ENCODE measurements at places on chromosomes 5 and 9. TPM values are rescaled to one million over a fixed set of nuclear protein-coding genes. Genes with fewer than 3 reads are reported as not detected.

DNA sequence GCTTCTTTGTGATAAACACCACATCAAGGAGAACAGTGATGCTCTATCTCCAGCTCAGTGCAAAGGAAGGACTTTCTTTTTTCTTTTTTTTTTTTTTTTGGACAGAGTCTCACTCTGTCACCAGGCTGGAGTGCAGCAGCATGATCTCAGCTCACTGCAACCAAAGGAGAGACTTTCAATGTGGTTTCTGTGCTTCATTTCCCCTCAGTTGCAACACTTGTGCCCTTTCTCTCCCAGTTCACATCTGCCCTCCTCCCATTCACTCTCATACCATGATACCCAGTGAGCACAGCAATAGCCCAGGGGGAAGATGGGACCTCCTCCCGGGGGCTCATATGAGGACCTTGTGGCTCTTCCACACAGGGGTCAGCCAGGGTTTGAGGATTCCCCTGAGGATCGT is 110.0 kb downstream of the MTRR start:
- H3K27me3 ChIP-seq = no peaks in the 10 kb centered on the region
- H3K4me3 ChIP-seq = no peak overlapping the region
- no peaks in the 10 kb centered on the region for H3K4me1 ChIP-seq

DNA sequence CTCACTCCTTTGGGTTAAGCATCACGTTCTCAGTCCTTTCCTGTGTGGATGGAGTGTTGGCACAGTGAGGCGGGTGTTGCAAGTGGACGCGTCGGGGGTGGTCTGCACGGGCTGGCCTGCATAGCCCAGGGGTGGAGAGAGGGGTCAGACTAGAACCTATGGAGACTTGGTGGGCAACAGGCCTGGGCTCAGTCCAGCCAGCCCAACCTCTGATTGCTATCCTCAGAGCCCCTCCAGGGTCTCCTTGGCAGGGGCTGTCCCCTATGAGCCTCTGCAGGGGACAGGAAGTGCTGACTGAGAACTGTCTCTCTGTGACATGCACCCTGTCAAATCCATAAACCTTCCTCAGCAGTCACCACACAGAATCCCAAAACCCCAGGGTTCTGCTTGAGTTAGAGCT is 2.3 kb downstream of the DCANP1 start:
- H3K36me3 ChIP-seq = no peaks in the 10 kb centered on the region
- H3K4me3 ChIP-seq = no peak overlapping the region
- no peak overlapping the region for H3K27ac ChIP-seq
- H3K4me1 ChIP-seq = peaks cover 4% of the 10 kb centered on the region
- H3K27me3 ChIP-seq = no peaks in the 10 kb centered on the region

DNA sequence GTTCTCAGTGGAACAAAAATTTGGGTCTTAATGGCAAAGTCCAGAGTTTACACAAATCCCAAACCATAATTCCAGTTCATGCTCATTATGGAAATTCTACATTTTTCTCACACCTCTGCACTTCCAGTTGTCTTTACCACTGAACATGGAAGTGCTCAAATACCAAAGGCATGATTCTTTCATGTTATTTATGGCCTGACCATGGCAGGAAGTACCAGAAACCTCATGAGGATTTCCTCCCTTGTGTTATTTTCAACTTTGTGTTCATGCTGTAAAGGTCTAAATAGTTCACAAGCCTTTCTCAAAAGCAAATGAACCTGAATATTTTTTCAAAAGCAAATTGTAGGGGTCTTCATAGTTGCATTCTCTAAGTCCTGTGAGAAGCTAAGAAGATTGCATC is 82.0 kb upstream of the ITGA1 start:
- no peaks in the 10 kb centered on the region for H3K27me3 ChIP-seq
- peak overlapping the region; percentile 1 for H3K27ac ChIP-seq
- H3K36me3 ChIP-seq = no peaks in the 10 kb centered on the region
- no peak overlapping the region for H3K4me3 ChIP-seq
- DNase-seq = no peak
- H3K4me1 ChIP-seq = peaks cover 9% of the 10 kb centered on the region

GRCh38 chr5:177501874-177502678 is 4.7 kb upstream of the PDLIM7 start:
- H3K4me3 ChIP-seq = no peak overlapping the region
- H3K4me1 ChIP-seq = peaks cover 25% of the 10 kb centered on the region
- H3K27me3 ChIP-seq = no peaks in the 10 kb centered on the region
- H3K36me3 ChIP-seq = no peaks in the 10 kb centered on the region

- no peak for DNase-seq
- no peaks in the 10 kb centered on the region for H3K27me3 ChIP-seq
- no peak overlapping the region for H3K27ac ChIP-seq
- H3K36me3 ChIP-seq = no peaks in the 10 kb centered on the region
Measured at GRCh38 chr5:133531178-133531577, 81.2 kb downstream of the FSTL4 start.

DNA sequence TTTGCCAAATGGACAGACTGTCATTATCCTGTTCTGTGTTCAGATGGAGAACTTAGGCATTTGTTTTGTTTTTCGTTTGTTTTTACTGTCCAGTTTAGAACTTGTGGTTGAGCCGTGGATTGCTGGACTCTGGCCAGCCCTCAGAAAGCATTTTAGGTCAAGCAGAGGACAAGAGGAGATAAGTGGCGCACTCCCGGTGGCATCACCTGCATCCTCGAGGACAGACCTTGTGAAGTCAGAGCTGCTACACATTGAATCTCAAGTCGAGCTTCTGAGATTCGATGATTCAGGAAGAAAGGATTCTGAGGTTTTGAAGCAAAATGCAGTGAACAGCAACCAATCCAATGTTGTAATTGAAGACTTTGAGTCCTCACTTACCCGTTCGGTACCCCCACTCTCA is 8.9 kb downstream of the MTRR start:
- H3K4me1 ChIP-seq = no peaks in the 10 kb centered on the region
- peaks cover 88% of the 10 kb centered on the region for H3K36me3 ChIP-seq
- H3K27ac ChIP-seq = no peak overlapping the region
- H3K4me3 ChIP-seq = no peak overlapping the region
- no peak for DNase-seq

DNA sequence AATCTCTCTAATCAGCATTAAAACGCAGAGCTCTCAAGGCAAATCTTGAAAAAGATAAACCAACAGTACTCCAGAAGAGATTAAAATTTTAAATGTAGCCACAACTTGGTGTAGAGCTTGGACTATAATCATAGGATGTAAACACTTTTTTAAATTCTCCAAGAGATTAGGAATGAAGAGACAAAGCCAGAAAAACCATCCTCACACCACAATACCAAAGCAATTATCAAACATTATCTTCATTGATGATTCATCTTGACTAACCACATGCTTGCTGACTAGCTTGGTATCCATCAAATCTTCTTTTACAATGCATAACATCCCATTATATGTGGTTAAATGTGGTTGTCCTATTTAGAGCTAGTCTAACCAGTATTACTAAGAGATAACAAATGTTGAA is 815.1 kb downstream of the TLE1 start:
- DNase-seq = no peak
- H3K4me3 ChIP-seq = no peak overlapping the region
- no peaks in the 10 kb centered on the region for H3K36me3 ChIP-seq

- H3K36me3 ChIP-seq = no peaks in the 10 kb centered on the region
- no peak for DNase-seq
- H3K4me3 ChIP-seq = no peak overlapping the region
- no peak overlapping the region for H3K27ac ChIP-seq
Measured at GRCh38 chr5:169893571-169893970, 86.7 kb downstream of the INSYN2B start.

GRCh38 chr5:137315534-137316345 is 183.4 kb downstream of the SPOCK1 start:
- DNase-seq = no peak
- peaks cover 15% of the 10 kb centered on the region for H3K4me1 ChIP-seq
- no peak overlapping the region for H3K27ac ChIP-seq
- H3K36me3 ChIP-seq = no peaks in the 10 kb centered on the region

DNA sequence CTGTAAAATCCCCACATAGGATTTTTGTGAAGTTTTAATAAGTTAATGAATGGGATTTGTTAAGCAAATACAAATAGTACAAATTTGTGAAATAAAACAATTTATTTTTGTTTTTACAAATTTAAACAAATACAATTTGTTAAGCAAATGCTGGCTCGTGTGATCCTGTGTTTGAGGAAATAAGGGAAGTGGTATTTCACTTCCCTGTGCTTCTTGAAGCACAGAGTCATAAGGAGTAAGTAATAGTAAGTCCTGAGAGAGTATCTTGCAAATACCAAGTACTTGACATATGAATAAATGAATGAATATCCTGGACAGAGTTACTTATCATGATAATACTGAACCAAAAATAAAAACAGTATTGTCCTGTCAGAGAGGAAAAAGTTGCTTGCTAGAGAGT is 9.1 kb downstream of the SMIM3 start:
- H3K36me3 ChIP-seq = no peaks in the 10 kb centered on the region
- no peak overlapping the region for H3K4me3 ChIP-seq
- peak overlapping the region; percentile 24 for H3K27ac ChIP-seq
- peaks cover 71% of the 10 kb centered on the region for H3K4me1 ChIP-seq
- DNase-seq = no peak

- peaks cover 25% of the 10 kb centered on the region for H3K4me1 ChIP-seq
- no peak overlapping the region for H3K4me3 ChIP-seq
- DNase-seq = no peak
- no peaks in the 10 kb centered on the region for H3K27me3 ChIP-seq
- no peak overlapping the region for H3K27ac ChIP-seq
Measured at GRCh38 chr5:108341866-108342265, 40.0 kb downstream of the FBXL17 start.

Gene SLC6A3
- 0.19 TPM for total RNA-seq

Gene TAS2R1
- total RNA-seq = not detected

Gene CDX1
- total RNA-seq = not detected
